ENCODE measurements at places on chromosomes 5 and 9. TPM values are rescaled to one million over a fixed set of nuclear protein-coding genes. Genes with fewer than 3 reads are reported as not detected.

The ASPN gene
- polyA plus RNA-seq: 1.5 TPM

The PHYHD1 gene
- polyA plus RNA-seq: 51.5 TPM

The VLDLR gene
- 7.1 TPM for polyA plus RNA-seq

The LCN12 gene
- polyA plus RNA-seq: 1.4 TPM

The TRIM36 gene
- 0.56 TPM for polyA plus RNA-seq

The ELAVL2 gene
- not detected for polyA plus RNA-seq

The AGGF1 gene
- 5.6 TPM for polyA plus RNA-seq

The SHC3 gene
- 1.5 TPM for polyA plus RNA-seq

The FAM221B gene
- not detected for polyA plus RNA-seq

The SLC4A9 gene
- 0.06 TPM for polyA plus RNA-seq

The SH2D3C gene
- polyA plus RNA-seq: 23.3 TPM

The TTC16 gene
- 0.06 TPM for polyA plus RNA-seq

Measured in adipose tissue (tissue), 3 donors.